ENCODE measurements at places on chromosomes 7 and 10.
A peak's percentile ranks its signal among the peaks of the same experiment; 100 is the strongest.

DNA sequence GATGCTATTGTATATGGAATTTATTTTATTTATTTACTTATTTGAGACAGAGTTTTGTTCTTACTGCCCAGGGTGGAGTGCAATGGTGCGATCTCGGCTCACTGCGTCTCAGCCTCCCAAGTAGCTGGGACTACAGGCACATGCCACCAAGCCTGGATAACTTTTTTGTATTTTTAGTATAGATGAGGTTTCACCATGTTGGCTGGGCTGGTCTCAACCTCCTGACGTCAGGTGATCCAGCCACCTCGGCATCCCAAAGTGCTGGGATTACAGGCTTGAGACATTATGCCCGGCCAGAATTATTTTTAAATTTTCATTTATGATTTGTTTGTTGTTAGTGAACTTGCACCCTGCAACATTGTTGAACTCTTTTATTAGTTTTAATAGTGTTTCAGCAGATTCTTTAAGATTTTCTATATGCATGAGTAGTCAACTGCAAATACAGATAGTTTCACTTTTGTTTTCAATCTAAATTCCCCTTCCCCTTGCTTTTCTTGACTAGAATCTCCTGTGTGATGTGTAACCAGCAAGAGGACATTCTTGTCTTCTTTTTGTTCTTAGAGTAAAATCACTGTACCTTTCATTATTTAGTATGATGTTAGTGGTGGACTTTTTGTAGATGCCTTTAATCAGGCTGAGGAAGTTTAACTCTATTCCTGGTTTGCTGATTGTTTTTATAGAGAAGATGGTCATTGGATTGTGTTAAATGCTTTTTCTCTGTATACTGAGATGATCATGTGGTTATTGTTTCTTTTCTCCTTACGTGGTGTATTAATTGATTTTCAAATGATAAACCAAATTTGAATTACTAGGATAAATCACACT, 27.8 kb downstream of the ZNF33A start:
- no peak for DNase-seq

- DNase-seq: no peak
Observed at GRCh38 chr7:91314591-91315323, 50.5 kb downstream of the FZD1 start.

- peak; percentile 13 for DNase-seq
Observed at GRCh38 chr7:55247428-55247827, 117.7 kb upstream of the LANCL2 start.

- DNase-seq: no peak
Observed at GRCh38 chr7:7051206-7051877, 131.0 kb upstream of the C1GALT1 start.

DNA sequence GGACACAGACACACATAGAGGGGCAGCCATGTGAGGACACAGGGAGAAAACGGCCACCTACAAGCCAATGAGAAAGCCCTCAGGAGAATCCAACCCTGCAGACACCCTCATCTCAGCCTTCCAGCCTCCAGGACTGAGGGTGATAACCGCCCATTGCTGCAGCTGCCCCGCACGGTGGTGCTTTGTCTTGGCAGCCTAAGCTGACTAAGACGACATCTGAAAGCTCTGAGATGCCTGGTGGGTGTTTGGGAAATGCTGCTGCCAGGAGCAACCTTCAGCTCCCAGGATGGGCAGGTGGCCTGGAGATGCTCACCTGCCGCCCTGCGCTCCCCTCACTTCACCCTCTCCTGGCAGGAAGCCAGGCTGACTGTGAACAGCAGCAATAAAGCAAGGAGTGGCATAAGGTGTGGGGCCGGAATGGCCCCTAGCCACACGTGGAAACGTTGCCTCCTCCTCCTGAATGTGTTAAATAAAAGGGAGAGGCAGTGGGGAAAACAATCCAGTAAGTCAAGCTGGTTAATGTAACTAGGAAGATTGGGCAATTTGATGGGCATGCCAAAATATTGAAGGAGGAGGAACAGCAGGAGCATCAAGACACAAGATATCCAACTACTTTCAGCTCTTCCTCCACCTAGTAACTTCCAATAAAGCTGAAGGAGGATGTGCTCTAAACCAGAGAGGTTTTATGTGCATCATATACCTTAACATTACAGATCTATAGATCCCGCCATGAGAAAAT, 121.5 kb downstream of the TNS3 start:
- no peak for DNase-seq

DNA sequence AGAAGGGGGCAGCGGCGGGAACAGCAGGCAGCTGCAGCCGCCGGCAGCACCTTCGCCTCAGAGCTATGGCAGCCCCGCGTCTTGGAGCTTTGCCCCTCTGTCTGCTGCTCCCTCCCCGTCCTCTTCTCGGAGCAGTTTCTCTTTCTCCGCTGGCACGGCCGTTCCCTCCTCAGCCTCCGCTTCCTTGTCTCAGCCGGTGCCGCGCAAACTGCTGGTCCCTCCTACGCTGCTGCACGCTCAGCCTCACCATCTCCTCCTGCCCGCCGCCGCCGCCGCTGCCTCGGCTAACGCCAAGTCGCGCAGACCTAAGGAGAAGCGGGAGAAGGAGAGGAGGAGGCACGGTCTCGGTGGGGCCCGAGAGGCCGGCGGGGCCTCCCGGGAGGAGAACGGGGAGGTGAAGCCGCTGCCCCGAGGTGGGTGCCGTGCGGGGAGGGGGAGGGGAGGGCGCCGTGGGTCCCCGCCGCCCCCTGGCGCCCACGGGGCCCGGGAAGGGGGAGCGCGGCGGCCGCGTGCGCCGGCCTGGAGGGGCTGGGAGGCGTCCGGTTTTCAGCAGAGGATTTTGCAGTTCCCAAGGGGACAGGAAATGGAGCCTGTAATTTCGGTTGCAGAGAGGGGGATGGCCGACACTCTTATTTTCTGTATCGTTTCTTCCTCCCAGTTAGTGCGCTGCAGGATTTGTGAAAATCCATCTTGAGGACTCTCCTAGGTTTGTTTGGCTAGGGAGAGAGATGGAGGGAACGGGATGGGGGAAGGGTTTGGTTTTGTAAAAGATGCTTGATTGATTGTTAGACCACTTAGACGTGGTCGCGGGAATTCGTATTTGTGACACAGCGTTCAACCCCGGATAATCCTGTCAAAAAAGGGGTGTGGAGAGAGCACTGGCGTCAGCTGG, 630 bp downstream of the RSBN1L start:
- peak; percentile 75 for DNase-seq

GRCh38 chr10:90930971-90931871, 10.3 kb upstream of the ANKRD1 start:
- peak; percentile 74 for DNase-seq

DNA sequence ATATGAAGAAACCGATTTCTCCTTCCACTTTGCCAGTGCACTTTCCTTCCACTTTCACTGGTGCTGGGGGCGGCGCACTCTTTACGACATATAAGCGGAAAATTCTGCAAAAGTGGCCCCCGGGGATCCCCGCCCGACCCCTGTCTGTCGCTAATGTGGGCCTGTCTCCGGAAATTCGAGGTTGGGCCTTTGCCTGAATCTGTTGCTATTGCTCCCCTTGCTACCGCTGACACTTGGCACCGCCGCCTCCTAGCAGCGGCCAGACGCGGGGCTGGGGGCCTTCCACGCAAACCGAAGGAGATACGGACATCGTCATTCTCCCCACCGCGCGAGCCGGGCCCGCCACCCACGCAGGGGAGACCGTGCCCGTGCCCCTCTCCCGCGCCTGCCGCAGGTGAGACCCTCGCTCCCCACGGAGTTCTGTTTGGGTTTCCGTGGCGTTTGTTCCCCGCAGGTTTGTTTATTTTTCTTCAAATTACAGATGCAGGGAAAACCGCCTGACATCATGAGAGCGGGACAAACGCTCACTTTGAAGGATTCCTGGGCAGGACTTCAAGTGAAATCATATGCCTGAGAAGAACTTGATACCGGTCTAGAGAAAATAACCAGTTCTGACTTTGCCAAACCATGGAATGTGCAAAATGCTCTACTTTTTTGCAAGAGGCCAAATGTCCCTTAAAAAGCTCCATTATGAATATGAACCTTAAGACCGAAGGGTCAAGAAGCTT, 5.0 kb downstream of the TWIST1 start:
- DNase-seq: peak; percentile 59

DNA sequence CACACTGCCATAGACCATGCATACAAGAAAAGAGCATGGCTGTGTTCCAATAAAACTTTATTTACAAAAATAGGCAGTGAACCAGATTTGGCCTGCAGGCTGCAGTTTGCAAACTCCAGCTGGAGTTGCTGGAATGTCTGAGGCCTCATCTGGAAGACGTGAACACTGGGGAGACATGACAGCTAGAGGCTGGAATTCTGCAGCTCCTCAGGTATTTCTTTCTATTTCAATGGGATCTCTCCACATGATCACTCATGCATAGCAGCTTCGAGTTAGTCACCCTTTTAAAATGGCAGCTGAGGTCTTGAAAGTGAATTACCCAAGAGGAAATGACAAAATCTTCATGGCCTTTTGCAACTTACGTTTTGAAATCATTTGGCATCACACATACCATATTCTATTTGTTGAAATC, 52.6 kb upstream of the BET1 start:
- DNase-seq: peak; percentile 87
